ENCODE measurements at places on chromosomes 1 and 21. TPM values are rescaled to one million over a fixed set of nuclear protein-coding genes. Genes with fewer than 3 reads are reported as not detected.

Gene TIAM1
- total RNA-seq: 53.6 TPM

Gene SF3B4
- total RNA-seq: 95.3 TPM

Gene RHBG
- total RNA-seq: not detected

Gene CD247
- 2.8 TPM for total RNA-seq

Gene SDCCAG8
- 22.8 TPM for total RNA-seq

Gene HPCAL4
- 0.49 TPM for total RNA-seq

DNA sequence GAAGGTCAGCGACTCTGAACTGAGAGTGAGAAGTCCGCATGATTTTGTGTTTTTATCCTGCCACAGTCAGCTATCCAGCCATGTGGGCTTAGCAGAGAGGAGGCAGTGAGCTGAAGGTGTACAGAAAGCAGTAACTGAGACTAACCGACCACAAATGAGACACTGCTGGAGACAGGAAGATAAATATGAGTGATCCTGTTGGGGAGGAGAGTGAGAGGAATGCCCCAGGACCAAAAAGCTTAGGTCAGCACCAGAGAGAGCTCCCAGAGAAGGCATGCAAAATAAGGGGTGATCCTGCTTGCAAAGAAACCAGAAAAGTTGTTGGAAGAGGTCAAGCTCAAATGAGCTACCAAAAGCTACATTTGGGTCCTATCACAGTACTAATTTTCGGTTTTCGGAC is 63.7 kb downstream of the HLCS start:
- DNase-seq: no peak

DNA sequence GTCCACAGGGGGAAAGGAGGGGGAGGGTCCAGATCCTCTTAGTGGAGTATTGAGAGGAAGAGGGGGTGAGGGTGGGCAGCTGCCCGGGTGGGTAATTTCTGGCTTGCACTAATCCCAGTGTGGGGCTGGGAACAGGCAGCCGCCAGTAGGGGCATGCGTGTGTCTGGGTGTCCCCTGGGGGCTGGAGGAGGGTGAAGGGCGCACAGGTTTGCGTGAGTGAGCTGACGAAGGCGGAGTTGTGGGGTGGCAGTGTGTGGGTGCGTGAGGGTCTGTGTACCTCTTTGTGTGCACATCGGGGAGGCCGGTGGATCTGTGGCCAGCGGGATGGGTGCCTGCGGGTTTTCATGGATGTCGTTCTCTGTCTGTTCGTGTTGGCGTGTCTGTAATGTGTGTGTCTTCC is 97.3 kb downstream of the PAX7 start:
- DNase-seq: no peak

GRCh38 chr1:209414803-209415329 is 168.6 kb upstream of the CAMK1G start:
- no peak for DNase-seq

DNA sequence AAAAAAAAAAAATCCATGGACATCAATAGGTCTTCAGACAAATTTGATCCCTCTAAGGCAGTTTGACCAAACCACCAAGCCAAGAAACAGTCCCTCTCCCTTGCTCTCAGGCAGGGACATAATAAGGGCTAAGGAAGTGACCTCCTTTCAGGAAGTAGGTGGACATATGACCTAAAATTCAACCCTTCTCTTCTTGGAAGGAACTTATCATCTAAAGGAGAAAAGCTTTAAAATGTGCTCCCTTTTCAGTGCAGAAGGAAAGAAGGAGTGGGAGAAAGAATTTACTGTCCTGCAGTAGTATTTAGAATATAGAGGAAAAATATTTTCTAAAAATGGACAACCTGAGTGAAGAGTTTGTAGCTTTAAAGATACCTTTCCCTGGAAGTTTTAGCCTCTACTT is 118.1 kb downstream of the DTL start:
- no peak for DNase-seq

DNA sequence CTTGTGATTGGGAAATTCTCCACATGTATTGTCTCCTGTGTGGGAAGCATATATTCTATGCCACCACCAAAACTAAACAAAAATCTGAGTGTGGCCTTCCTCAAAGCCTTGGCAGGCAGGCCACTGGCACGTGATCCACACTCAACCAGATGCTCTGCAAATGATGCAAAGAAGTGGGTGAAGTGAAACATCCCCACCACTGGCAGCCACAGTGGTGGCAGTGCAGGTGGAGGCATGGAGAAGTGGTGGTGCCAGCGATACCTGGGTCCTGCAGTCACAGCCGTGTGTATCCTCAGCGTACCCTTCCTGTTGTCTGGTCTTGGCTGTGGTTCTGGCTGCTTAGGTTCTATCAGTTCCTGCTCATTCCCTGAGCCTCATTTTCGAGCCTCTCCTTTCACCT is 65.2 kb downstream of the PLPPR5 start:
- DNase-seq: no peak

DNA sequence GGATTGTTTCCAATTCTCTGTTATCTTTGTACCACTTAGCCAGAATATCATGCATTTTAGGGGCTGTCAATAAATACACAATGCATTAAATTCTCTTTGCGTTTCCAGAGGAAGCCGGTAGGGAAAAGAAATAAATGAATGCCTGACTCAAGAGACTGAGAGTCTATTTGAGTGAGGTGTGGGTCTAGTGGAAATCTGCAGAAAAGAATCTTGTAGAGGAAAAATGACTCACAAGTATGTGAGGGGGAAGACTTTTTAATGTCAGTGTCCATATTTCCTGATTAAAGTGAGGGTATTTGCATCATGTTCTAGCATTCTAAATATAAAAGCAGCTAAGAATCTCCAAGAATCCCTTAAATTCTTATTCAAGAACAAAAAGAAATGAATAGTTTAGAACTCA is 271.1 kb downstream of the PTPRC start:
- DNase-seq: no peak

GRCh38 chr1:215987092-215987875 is 420.2 kb downstream of the KCTD3 start:
- no peak for DNase-seq

DNA sequence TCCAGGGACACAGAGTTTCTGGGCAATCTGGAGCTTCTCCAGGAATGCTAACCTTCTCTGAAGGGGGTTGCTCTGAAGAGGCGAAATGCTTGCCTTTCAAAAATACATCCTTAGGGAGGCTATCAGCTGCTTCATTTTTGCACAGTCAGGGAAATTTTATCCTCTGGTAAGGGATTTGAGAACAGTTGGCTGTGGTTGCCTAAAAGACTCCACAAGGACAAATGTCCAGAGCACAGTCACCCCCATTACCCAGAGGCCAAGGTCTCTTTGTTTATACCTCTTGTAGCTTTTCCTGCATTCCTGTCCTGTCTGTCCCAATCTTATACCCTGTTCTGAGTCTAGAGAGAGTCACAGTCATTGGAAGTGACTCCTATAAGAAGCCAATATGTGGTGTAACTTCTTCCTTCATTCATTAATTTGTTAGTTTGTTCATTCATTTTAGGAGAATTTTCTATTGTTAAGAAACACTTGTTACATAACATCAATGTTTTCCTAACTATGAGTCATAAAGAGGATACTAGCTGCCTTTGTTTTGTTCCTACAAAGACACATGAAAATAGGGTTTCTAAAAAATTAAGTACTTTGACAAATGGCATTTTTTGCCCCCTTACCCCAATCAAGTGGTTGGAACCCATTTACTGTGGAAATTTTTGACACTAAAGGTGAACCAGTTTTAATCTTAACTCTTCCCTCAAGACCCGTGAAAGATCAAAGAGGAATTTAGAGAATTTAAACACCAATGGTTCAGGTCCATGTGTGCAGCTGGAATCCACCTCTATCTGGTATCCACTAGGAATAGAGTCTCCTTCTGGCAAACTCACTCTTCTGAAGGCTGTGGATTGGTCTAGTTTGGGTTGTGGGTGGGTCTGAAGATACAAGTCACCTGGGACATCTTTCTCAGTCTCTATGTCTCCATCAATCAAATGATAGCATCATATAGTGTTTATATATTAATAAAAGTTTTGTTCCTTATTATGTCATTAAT is 47.1 kb downstream of the GPR88 start:
- no peak for DNase-seq

DNA sequence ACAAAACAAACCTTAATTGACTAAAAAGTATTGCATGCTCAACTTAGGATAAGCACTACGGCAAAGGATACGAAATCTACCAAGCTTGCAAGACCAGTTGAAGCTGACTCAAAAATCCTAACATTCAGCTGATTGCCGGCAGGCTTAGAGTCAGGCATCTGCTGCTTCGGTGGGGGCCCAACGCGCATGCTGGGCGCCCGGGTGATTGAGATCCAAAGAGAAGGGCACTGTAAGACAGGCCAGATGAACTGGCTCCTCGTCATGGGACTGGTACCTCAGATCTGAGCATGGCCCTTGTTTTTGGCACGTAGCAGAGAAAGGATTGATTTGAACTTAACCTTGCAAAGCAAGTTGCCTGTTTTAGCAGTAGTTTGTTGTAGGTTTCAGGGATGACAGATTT is 86.6 kb downstream of the PRDM2 start:
- DNase-seq: no peak

DNA sequence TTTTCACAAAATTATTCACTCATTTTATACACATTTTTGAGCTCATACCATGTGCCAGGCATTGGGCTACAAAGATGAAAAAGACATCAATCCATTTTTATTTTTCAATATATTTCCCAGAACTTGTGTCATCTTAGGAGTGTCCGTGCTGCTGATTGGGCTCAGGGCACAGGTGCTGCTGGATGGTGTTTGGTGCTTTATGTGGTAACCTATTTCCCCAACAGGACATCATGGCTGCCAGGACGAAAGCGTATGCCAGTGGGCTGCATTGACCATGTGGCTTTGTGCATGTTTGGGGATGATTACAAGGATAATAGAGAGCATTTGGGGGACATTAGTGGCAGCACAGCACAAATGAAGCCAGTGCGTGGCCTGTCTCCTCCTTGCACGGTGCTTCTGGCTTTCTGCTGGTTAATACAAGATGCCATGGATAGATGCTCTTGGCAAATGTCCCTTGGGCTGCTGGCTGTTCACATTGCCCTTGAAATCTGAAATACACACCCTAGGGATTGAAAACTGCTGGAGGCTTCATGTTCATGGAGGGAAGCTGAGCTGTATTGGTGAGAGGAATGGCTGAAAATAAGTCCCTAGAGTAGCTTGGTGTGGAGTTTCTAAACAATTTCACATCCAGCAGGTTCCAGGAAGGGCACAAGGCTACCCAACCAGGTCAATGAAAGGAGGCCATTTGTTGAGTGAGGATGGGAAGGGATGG is 52.3 kb downstream of the TENT5C start:
- DNase-seq: no peak

- no peak for DNase-seq
Observed at GRCh38 chr1:108717774-108718316, 5.1 kb downstream of the FNDC7 start.

- DNase-seq: no peak
Observed at GRCh38 chr1:6691507-6691906, 10.1 kb downstream of the DNAJC11 start.

DNA sequence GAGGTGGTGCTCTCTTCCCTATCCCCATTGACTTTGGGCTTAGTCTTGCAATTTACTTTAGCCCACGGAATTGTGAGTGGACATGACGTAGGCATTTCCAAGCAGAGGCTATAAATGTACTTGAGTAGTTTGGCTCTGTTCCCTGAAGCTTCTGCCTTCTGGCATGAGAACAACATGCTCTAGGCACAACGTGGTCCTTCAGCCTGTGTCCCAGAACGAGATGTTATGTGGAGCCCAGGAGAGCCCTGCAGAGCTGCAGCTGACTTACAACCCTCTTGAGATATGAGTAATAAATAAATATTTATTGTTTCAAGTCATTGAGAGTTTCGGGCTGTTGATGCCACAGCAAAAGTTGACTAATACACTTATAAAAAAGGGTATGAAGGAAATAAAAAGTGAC is 105.2 kb upstream of the HMGB4 start:
- DNase-seq: no peak

DNA sequence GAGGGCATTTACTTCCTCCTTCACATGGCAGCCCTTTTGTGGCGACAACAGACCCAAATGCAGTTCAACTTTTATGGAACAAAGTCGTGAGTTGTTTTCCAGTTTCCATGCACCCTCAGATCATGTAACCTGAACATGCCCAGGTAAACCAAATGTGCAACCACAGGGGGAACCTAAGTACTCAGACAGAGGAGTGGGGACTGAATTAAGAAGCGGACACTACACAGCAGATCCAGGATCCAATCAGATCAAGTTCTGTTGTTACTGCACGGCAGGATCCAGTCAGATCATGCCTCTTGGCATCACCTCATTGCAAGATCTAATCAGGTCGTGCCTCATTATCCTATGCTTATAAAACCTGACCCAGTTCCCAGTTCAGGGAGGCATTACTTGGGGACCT is 115.7 kb downstream of the MATN1 start:
- DNase-seq: no peak

DNA sequence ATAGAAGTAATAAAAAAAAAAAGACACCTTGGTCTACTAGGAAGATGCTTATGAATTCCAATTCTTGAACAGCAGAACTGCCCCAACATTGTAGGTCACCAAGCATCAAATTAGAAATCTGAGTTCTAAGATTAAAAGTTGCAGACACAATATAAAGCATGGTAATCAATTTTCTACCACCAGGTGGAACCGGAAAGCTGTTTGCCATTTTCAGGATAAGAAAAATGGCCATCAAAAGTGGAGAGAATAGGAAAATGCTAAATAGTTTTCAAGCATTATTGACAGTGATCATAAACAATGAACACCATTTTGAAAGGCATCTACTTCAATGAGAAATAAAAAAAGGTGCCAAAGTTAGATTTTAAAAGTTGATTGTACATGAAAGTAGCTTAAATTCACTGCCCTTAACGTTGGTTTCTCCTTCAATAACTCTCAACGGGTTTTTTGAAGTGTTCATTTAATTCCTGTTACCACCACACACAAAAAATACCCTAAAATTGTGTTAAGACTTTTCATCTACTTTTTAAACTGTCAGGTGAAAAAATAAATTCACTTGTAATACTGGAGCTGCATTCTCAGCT is 252.9 kb downstream of the KCNT2 start:
- no peak for DNase-seq

DNA sequence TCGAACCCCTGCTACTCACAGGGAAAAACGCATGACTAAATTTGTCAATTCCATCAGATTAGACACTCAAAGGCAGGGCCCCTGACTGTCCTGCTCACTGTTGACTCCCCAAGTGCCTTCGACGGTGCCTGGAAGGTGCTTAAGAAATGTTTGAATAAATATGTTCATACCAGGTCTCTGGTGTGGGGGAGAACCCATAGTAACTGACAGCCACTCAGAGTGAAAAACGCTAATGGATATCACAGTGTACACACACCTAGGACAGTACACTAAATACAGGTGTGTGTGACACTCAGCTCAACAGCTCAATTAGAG is 39.7 kb upstream of the WASF2 start:
- DNase-seq: no peak

DNA sequence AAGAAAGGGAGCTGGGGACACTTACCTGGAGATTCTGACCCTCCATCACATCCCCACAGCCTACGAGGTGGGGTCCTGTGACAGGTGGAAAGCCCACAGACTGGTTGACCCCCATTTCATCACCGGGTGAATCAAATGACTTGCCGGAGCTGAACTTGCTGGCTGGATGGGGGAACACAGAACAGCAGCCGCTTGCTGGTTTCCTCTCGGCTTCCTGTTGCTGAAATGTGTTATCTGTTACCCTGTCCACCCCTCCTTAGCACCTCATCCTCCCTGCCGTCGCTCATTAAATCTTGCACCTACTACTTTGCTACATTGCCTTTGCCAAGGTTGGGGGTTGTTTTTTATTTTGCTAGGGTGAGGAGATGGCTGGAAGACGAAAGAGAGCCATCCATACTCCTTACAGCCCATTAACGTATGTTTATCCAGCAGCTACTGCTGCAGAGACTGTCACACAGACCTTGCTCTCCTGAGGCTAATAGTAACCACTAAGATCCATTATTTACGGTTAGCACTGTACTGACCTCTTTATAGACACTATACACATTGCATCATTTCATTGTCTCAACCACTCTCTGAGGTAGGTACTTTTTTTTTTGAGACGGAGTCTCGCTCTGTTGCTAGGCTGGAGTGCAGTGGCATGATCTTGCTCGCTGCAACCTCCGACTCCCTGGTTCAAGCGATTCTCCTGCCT is 7.0 kb downstream of the PAFAH2 start:
- DNase-seq: no peak
